ENCODE measurements at places on chromosomes 16 and 17.

DNA sequence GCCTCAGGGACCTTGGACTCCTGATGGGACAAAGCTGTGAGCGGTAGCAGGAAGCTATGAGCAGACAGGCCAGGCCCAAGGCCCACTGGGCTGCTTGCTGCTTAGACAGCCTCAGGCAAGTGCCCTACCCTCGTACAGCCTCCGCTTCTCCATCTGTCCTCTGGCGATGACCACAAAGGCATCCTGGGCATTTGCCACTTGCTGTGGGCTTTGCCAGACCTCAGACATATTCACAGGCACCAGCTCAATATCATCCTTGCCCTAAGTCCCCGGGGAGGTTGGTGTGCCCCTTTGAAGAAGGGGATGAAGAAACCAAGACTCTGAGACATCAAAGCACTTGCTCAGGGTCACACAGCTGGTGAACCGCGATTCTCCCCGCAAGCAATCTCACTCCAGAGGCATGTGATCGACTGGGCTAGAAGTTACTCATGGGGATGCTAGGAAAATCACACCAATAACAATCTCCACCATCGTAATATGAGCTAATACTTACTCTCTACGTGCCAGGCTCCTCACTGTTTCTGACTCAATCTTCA is 21.7 kb downstream of the PPL start:
- DNase-seq = no peak

GRCh38 chr17:61179380-61179806 is 220.2 kb upstream of the TBX2 start:
- DNase-seq = no peak

GRCh38 chr17:68101987-68102314 is 66.4 kb downstream of the KPNA2 start:
- DNase-seq = no peak

DNA sequence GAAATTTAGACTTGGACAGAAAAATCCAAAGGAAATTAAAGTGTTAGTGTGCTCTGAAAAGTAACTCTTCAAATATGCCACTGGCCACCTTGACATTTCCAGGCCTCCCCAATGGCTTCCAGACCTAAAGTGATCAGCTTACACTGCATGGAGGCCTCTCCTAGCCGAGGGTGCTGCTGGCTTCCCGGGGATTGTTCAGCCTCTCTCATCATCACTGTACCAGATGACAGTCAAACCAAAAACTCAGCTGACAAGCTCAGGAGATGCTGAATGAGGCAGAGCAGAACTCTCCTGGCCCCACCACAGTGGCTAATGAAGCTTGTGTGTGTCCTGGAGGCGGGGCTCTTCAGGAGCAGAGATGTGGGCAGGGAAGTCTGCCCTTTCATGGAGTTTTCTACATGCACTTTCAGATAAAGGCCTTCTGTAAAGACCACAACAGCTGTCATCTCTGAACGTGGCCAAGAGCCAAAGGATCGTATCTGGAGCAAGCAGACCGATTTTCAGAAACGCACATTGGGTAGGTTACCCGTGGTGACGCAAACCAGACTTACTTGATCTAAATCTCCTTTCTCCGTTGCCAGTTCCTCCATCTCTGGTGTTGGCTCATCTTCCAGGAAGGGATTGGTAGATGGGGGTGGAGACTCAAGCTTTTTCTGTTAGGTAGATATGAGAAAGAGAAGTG is 113.3 kb downstream of the VPS53 start:
- no peak for DNase-seq

DNA sequence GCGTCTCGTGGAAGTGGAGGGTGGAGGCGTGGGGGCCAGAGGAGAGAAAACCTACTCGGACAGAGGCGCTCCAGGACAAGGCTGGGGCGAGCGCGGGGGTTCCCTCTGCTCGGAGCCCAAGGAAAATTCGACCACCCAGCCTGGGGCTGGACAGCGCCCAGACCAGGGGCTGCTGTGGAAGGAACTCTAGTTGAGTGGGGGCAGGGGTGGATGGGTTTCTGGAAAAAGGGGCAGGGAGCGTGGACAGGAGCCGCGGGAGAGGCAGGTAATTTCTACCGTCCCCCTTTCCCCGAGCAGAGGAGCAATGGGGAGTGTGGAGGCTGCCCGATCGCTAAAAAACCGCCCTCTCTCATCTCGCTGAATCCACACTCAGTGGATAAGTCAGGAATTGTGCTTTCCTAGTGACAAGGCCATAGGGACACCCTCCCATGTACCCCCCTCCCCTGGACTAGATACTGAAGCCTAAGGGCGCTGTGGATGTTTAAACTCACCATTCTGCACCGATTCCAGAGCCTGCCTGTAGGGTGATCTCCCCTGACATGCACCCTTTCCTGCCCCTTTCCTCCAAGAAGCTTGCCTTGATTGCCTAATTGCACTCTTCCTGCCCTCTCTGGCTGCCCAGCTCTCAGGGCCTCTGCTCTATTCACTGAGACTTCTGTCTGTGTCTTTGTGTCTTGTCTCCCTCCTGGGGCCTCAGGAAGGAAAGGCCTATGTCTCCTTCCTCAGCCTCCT is 90.7 kb upstream of the TMEM97 start:
- DNase-seq = no peak

DNA sequence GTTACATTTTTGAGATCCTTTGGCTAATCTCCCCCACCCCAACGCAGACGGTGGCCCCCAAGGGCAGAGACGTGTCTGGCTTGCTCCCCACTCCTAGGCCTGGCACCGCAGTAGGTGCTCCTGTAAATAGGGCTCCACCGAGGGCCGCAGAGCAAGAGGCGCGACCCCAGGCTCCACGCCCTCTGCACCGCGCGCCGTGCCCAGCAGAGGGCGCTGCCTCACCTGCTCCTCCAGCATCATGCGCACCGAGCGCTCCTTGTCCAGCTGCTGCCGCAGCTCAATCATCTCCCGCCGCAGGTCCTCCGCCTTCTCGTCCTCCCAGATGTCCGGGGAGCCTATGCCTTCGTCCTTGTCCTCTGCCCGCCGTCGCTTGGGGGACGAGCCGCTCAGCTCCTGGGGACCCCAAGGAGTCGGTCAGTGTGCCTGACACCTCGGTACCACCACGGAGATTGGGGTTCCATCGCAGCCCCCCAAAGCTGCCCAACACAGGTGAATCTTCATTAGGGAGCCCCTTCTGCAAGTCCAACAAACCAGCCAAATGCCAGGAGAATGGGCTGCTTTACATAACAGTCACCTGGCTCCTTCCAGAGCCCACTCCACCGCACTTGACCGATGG is 11.2 kb downstream of the TFAP4 start:
- DNase-seq = no peak

All from NCI-H1436 (cell line).